ENCODE measurements at places on chromosomes 5 and 9.
A peak's percentile ranks its signal among the peaks of the same experiment; 100 is the strongest.

GRCh38 chr9:87711857-87712800, 13.8 kb upstream of the CTSL start:
- DNase-seq: no peak

GRCh38 chr5:128052780-128053179, 30.8 kb upstream of the SLC12A2 start:
- DNase-seq: no peak

- DNase-seq: peak; percentile 5
Observed at GRCh38 chr5:171342362-171343111, 33.5 kb downstream of the TLX3 start.

DNA sequence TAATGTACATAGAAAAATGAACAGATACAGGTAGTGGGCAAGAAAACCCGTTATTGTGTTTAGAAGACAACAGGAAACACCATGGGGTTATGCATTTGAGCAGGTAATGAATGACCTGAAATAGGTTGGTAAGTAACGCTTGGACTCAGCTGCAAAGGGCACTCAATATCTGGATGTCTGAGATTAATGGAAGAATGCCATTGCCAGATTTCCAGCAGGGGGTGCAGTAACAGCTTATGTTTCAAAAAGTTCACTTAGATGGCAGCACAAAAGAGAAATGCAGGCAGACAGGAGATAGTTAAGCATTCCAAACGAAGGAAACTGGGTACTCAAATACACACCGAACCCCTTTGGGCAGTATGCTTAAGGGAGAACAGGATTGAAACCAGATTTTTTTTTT, 285.5 kb upstream of the VLDLR start:
- no peak for DNase-seq

GRCh38 chr5:73967347-73967746, 341.4 kb downstream of the ARHGEF28 start:
- no peak for DNase-seq

DNA sequence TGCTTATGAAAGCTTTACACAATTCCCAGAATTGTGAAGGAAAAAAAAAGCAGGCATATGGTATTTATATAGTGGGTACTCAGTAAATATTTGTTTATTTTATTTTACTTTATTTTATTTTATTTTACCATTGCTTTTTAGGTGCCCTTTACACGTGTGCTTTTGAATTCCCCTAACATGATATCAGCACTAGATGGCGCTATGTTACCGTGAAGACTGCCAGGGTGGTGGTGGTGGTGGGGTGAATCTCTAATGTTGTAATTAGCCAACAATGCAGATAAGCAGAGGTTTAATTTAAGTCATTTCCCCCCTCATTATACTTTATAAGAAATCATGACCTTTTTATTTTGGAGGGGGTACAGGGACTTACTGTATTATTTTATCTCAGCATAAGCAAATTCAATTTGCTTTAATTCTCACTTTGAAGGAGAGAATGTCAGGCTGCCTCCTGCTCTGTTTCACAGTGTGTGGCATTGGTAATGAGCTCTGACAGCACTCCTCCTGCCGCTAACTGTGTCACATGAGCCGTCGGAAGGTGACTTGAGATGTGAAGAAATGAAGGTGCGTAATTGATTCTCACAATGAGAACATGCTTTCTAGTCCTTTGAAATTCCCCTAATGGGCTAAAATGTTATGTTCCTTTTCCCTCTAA, 165.6 kb downstream of the YTHDC2 start:
- DNase-seq: no peak

GRCh38 chr5:73793911-73794310, 167.9 kb downstream of the ARHGEF28 start:
- no peak for DNase-seq

DNA sequence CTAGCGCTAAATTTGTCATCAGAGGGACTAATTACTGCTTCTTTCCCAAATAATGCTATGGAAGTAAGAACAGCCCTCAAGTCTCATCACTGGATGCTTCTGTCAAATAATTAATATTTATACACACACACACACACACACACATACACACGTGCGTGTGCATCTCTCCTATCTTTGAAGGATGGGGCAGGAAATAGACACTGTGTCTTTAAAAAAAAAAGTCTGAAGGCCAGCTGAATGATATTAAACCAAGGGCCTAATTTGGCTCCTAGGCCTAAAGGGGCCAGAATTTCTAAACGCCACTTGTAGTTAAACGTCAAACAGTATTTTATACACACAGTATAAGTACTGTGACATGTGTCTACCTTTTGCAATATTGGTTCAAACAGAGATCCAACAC, 3.3 kb downstream of the SLF1 start:
- no peak for DNase-seq

DNA sequence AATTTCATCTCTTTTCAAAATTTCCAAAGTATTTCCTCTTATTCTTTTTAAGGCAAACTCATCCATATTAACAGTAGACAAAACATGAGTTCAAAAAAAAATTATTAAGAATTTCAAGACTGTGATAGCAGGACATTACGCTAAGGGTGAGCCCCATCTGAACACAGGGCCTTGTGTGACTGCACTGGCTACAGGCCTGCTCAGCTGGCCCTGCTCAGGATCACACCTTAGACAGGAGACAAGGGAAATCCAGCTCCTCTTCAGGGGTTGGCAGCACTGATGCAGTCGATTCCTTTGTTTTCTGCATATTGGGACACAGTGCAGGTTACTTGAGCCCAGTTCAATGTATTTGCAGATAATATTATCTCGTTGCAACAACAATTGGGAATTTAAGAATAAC, 444.7 kb downstream of the PLK2 start:
- DNase-seq: no peak

GRCh38 chr9:8115570-8115969, 316.0 kb upstream of the DMAC1 start:
- DNase-seq: no peak

Measured in stimulated activated CD4-positive, alpha-beta T cell treated with anti-CD3 and anti-CD28 coated beads, Interleukin-4, amount 100 ng/mL, for 4 hours (primary cell).